Foreskin keratinocyte (primary cell): ENCODE measurements at places on chromosomes 16 and 17. TPM values are rescaled to one million over a fixed set of nuclear protein-coding genes. Genes with fewer than 3 reads are reported as not detected.

HOXB1 gene
- not detected in 2 replicates for total RNA-seq

CCL1 gene
- total RNA-seq, result not detected in 2 replicates

TBC1D28 gene
- not detected in 2 replicates for total RNA-seq

NPIPA3 gene
- total RNA-seq, result 4.0 and 5.1 TPM in 2 replicates

CES5A gene
- not detected in 2 replicates for total RNA-seq

CACNG1 gene
- not detected in 2 replicates for total RNA-seq

NDRG4 gene
- total RNA-seq, result 3.7 and 5.6 TPM in 2 replicates

AGRP gene
- not detected in 2 replicates for total RNA-seq

SMIM22 gene
- 47.9 and 80.8 TPM in 2 replicates for total RNA-seq

PERCC1 gene
- not detected in 2 replicates for total RNA-seq
